Right renal cortex interstitium (tissue), 3 donors: ENCODE measurements at places on chromosomes 5 and 9. TPM values are rescaled to one million over a fixed set of nuclear protein-coding genes. Genes with fewer than 3 reads are reported as not detected.

DNA sequence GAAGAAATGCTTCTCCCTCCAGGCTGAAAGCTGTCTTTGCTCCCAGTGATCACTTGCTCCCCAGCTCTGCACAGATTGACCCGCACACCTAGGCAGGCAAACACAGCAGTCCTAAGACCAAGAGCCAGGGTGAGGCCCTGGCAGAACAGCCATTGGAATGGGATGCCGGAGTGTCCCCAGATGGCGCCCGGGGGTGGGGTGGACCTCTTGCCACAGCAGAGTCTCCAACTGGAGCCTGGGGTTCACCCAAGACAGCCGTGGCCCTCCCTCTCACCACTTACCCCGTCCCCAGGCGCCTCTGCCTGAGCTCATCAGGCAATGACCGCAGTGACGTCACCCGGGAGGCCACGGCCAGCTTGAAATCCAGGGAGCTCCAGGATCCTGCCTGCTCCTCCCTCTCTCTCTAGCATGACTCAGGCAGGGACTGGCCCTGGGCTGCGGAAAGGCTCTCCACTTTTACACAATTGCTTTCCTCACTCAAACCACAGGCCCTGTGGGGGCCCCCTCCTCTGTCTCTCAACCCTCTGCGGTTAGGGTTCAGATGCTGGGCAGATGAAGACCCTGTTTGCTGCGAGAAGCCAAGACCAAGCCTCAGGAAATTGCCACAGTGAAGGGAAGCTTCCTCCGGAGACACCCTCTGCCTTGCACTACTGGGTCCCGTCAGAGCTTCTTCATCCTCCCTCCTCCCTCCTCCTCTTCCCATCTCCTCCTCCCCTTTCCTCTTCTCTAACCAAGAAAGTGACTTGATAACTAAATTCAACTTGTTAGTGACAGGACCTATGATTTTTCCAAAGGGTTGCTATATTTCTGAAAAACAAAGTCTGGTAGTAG is 24.3 kb upstream of the PTGES start:
- DNase-seq = no peak

Gene KCNV2
- not detected for polyA plus RNA-seq

- no peak for DNase-seq
Measured at GRCh38 chr5:160923411-160923810, 71.4 kb upstream of the ATP10B start.

GRCh38 chr5:15585128-15585527 is 85.1 kb downstream of the FBXL7 start:
- DNase-seq = no peak

DNA sequence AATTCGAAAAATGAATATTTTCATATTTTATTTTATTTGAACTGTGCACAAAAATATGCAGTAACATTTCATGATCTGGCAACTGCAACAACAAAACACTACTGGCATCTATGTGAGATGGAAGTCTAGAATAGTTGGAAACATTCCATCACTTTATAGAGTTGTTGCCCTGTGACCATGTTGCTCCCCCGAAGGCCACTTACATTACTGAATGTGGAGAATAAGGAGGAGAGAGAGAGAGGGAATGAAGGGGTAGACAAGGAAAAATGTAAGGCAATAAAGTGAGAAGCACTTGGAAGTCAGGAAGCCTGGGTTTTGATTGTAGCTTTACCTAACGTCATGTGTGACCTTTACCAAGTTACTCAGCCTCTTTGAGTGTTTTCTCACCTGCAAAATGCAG is 437.2 kb upstream of the EDIL3 start:
- no peak for DNase-seq

DNA sequence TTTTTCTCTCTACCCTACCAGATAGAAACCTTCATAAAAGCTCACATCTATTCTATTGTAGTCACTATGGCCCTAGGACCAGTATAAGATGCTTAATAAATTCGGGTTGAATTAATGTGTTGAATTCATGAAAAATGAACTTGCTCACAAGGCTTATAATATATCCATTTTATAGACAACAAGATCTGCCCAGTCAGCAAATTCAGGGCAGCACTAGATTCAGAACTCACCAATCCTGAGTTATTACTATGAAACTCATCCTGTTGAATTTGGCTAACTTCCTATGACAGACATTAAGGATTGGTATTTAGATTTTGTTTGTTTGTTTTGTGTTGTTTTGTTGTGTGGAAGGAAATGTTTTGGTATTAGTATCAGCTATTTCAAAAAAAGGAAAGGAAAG is 143.6 kb upstream of the CCNG1 start:
- DNase-seq = no peak

GRCh38 chr5:160397492-160397891 is 2.4 kb downstream of the FAM200C start:
- DNase-seq = no peak

Gene CXXC5
- 219 TPM for polyA plus RNA-seq

DNA sequence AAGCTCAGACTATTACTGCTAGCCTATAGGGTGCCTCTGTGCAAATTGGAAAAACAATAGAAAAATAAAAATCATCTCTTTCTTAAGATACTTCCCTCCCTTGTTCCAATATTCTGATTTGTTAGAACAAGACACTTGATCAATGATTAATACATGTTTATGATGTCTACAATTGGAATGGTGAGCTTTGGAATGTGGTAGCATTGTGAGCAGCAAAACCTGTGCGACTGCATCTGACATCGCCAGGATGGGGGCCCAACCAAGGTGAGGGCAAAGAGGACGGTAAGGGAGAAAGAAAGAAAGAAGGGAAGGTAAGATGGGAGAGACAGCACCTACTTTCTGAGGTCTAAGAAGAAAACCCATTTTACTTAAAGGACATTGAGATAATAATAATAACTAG is 183.0 kb upstream of the TRIM32 start:
- no peak for DNase-seq

GRCh38 chr5:42944989-42945388 is 95.1 kb downstream of the ANXA2R start:
- no peak for DNase-seq

- DNase-seq = no peak
Measured at GRCh38 chr9:122546196-122546595, 6.7 kb upstream of the OR1N2 start.

DNA sequence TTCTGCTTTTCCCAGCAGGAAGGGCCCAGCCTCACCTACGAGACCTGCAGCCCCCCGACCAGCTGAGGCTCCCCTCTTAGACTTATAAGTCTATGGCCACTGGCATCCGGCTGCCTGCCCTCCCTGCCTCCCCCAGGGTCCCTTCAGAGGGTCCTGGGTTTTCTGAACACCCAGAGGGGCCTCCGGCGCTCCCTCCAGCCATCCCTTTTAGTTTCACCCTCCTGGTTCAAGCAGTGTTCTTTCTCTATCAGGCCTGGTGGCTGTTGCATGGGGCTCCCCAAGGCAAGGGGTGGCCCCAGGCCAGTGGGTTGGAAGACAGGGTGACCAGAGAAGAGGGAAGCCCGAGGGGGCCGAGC is 21.8 kb downstream of the GOLGA2 start:
- no peak for DNase-seq

DNA sequence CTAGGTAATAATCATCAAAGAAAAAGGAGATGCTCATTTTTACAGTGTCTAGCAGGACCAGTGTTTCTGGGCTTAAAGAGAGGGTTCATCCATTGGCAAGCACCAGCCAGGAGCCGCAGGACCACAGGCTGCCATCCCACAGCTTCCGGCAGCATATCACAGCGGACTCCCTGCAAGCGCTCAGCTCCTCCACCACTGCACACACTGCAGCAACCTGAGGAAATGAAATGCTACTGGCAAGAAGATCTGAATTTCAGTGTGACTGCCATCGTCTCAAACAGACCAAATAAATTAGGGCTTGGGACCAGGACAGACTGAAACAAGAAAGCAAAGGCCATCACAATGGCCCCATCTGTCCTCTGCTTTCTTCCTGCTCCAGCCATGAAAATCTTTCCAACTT is 114.2 kb downstream of the TTC39B start:
- no peak for DNase-seq

DNA sequence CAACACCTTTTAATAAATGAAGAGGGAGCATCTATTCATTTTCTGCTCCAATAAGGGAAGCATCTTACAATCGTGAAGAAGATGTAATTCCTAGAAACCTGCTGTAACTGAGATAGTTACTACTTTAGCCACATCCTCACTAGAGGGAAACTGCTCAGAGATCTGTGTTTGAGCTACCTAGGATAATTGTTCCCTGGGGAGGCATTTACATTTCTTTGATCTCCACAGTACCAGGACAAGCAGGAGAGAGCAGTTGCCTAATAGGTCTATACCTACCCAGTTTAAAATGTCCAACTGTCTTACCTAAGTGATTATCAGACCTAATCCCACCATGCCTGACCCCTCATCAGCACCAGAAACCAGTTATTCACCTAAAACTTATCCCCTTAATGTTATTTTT is 196.9 kb downstream of the TUSC1 start:
- no peak for DNase-seq
